Erythroblast (primary cell): ENCODE measurements at places on chromosomes 11 and 22.
A peak's percentile ranks its signal among the peaks of the same experiment; 100 is the strongest.

- peak; percentile 21 for DNase-seq
Observed at GRCh38 chr11:47394322-47395222, 13.8 kb upstream of the SLC39A13 start.

DNA sequence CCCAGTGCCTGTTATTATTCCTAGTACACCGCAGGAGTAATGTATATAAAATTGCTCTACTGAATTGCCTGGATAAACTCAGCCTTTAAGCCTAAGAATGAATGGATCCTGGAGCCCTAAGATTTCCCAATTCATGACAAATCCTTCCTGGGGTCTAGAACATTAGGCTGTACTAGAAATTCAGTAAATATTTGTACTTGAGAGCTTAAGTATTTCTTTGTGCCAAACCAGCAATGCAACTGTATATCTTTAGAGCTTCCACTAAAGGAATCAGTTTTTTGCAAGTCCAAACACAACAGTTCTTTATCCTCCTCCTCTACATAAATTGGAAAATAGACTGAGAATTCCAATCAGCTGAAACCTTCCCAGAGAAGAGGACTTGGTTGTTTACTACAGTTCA, 65.6 kb downstream of the FAM168A start:
- DNase-seq: no peak

GRCh38 chr11:68117853-68118470, 3.2 kb downstream of the CHKA start:
- no peak for DNase-seq

DNA sequence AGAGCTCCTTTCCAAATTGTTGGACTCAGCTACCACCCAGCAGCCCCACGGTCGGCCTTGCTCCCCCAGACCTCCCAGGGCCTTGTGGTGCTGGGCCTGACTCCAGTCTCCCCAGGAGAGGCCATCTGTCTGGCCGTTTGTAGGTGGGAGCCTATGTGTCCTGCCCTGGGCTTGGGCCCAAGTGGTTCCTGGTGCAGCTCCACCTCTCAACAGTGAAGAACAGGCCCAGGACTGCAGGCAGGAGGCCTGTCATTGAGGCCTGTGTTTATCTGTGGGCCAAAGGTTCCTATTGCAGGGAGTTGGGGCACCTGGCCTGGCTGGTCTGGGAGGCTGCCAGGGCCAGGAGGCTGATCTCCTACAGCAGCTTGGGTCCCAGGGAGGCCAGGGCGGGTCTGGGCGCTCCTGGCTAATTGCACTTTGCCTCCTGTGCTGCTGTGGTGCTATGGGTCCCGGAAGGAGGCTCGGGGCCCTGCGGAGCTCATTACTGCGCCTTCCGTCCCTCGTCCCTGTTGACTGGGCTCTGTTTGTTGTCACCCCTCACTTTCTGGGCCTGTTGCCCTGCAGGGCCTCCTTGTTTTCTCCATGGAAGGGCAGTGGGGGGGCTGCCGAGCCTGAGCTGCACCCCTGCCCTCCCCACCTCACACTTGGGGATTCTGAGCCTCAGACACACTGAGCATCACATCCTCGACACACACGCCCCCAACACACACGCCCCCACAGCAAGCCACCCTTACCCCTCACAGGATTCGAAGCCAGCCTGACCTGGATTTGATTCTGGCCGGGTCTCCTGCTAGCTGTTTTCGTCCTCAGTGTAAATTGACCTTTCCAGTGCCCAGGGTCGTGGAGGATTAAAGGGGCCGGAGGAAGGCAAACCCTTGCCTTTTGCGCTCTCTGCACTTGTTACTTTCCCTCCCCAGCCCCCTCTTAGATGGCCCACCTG, 6.8 kb upstream of the OMP start:
- no peak for DNase-seq

- peak; percentile 36 for DNase-seq
Observed at GRCh38 chr22:26579331-26579886, 10.5 kb downstream of the TPST2 start.

- DNase-seq: no peak
Observed at GRCh38 chr11:30420233-30420787, 97.4 kb downstream of the ARL14EP start.

- no peak for DNase-seq
Observed at GRCh38 chr11:118842369-118842768, 41.3 kb upstream of the CXCR5 start.
